ENCODE measurements at places on chromosomes 13 and 19. TPM values are rescaled to one million over a fixed set of nuclear protein-coding genes. Genes with fewer than 3 reads are reported as not detected.

- no peak for DNase-seq
- H3K4me1 ChIP-seq, result no peaks in the 10 kb centered on the region
- H3K36me3 ChIP-seq, result no peaks in the 10 kb centered on the region
Observed at GRCh38 chr13:101739382-101740178, 287.1 kb downstream of the ITGBL1 start.

- H3K4me3 ChIP-seq, result no peak overlapping the region
- no peak overlapping the region for H3K27ac ChIP-seq
- no peaks in the 10 kb centered on the region for H3K36me3 ChIP-seq
- H3K4me1 ChIP-seq, result peaks cover 2% of the 10 kb centered on the region
Observed at GRCh38 chr13:20131057-20131832, 29.6 kb downstream of the GJA3 start.

GRCh38 chr19:18153556-18154134, 682 bp downstream of the PIK3R2 start:
- H3K27ac ChIP-seq, result peak overlapping the region; percentile 79
- no peaks in the 10 kb centered on the region for H3K27me3 ChIP-seq
- H3K4me3 ChIP-seq, result peak overlapping the region; percentile 66
- DNase-seq, result peak; percentile 66
- no peaks in the 10 kb centered on the region for H3K36me3 ChIP-seq
- peaks cover 18% of the 10 kb centered on the region for H3K4me1 ChIP-seq

Gene VMAC
- total RNA-seq, result 7.4 TPM

Gene FREM2
- 4.0 TPM for total RNA-seq

DNA sequence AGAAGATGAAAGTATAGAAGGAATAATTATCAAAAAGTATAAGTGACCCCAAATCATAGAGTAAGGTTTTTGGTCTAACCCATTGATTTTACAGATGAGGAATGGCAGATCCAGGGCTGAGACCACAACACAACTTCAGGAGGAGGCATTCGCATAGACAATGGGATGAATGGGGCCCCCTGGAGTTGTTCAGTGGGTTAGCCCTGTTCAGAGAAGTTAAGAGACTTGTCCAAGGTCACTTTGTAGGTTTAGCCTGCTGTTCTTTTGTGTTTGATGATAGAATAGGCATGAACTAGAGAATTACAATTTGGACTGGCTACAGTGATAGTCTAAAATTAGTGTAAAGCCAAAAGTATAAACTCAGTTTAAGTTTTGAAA, 233.9 kb downstream of the KCNRG start:
- H3K27me3 ChIP-seq, result no peaks in the 10 kb centered on the region
- no peak overlapping the region for H3K4me3 ChIP-seq
- no peaks in the 10 kb centered on the region for H3K4me1 ChIP-seq
- DNase-seq, result no peak
- no peak overlapping the region for H3K27ac ChIP-seq

DNA sequence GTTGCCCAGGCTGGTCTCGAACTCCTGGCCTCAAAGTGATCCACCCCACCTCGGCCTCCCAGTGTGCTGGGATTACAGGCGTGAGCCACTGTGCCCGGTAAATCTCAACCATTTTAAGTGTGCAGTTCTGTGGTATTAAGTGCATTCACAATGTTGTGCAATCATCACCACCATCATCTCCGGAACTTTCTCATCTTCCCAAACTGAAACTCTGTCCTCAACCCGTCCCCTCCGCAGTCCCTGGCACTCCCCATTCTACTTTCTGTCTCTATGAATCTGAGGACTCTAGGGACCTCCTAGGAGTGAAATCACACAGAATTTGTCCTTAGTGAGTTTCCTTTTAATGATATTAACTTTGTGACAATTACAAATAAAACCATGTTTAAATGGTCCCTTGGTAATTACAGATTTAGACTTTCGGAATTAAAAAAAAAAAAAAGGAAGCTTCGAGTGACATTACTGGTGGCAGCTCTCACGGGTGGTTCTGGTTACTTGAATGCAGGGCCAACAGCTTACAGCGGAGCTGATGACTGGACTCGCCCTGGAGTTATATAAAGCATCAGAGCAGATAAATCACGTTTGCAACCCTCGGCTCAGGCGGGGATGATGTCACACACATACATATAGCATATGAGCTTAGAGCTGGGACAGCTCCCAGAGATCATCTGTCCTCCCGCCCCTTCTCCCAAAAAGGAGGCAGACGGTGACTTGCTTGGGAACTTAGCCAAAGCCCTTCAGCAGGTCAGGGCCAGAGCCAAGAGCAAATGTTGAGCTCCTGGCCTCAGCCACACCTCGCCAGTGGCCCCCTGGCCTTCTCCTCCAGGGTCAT, 89.8 kb downstream of the ZNF557 start:
- H3K27me3 ChIP-seq, result no peaks in the 10 kb centered on the region
- H3K36me3 ChIP-seq, result no peaks in the 10 kb centered on the region
- no peak overlapping the region for H3K4me3 ChIP-seq
- no peak overlapping the region for H3K27ac ChIP-seq

DNA sequence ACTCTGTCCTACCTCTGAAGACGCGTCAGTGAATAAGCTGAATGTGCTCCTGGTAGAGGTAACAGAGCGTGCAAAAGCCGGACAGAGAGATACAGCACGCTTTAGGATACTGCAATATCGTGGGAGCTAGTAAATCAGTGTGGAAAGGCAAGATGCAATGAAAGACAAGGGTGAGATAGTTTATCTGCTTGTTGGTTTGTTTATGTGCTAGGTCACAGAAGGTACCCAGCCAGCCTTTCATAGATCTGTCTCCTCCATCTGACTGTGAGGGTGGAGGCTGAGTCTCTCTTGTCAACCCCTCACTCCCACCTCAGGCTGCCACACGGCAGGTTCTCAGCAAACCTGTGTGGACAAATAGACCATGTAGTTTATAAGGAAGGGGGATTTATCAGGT, 904 bp upstream of the GIPC1 start:
- no peak overlapping the region for H3K27ac ChIP-seq
- no peaks in the 10 kb centered on the region for H3K27me3 ChIP-seq
- no peaks in the 10 kb centered on the region for H3K4me1 ChIP-seq
- no peak overlapping the region for H3K4me3 ChIP-seq
- H3K36me3 ChIP-seq, result no peaks in the 10 kb centered on the region
- DNase-seq, result no peak

Gene ZNF534
- 0.91 TPM for total RNA-seq

- no peaks in the 10 kb centered on the region for H3K4me1 ChIP-seq
- no peak for DNase-seq
- no peaks in the 10 kb centered on the region for H3K27me3 ChIP-seq
- no peak overlapping the region for H3K4me3 ChIP-seq
Observed at GRCh38 chr19:8064911-8065874, 12.6 kb downstream of the CCL25 start.

DNA sequence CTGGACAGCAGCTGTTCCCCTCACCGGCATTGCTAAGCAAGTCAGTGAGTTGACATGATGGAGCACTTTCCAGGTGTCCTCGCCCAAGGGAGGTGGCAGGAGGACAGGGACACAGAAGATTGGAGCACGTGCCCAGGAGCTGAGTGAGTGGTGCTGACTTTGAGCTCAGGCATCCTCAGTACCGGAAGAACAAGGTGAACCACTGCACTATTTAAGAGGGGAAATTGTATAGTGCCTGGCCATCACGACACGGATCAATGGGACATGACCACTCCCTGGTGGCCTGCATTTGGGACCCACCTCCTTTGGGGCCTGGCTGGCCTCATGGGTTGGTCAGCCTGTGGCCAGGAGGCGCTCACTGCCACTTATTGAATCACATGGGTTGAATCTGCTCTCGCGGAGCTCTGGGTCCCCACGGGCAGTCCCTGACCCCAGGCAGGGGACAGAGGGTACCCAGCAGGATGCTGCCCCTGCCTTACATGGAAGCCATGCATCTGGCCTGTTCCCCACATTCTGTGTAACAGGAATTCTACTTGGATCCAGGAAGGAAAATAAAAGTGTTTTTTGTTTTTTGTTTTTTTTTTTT, 206.9 kb upstream of the ZNF536 start:
- no peak overlapping the region for H3K27ac ChIP-seq
- no peak for DNase-seq
- H3K4me3 ChIP-seq, result no peak overlapping the region
- no peaks in the 10 kb centered on the region for H3K36me3 ChIP-seq

Gene PRTN3
- not detected for total RNA-seq

Gene MUC16
- 9.5 TPM for total RNA-seq

Gene ZNF728
- total RNA-seq, result 10.3 TPM

- H3K4me1 ChIP-seq, result no peaks in the 10 kb centered on the region
- H3K27ac ChIP-seq, result no peak overlapping the region
- H3K27me3 ChIP-seq, result no peaks in the 10 kb centered on the region
- no peak overlapping the region for H3K4me3 ChIP-seq
- DNase-seq, result no peak
- H3K36me3 ChIP-seq, result no peaks in the 10 kb centered on the region
Observed at GRCh38 chr13:76783798-76784197, 102.4 kb downstream of the KCTD12 start.

DNA sequence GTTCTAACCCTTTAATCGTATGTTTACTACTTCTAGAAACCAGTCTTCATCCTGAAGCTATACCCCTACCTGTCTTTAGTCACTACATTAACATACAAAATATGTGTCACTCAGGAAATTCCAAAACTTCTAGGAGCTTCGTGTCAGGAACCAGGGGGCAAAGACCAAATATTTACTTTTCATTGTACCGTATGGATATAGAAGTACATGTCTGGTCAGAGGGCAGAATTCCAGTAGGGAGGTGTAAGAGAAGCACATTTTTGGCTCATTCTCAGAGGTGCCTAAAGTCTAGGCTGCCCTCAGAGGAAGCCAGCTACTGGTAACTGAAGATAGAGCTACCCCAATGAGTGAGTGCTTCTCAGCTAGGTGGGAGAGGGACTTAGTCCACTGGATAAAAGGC, 320.7 kb downstream of the DIAPH3 start:
- H3K27me3 ChIP-seq, result no peaks in the 10 kb centered on the region
- no peak overlapping the region for H3K27ac ChIP-seq
- no peak overlapping the region for H3K4me3 ChIP-seq
- no peaks in the 10 kb centered on the region for H3K4me1 ChIP-seq

Gene SMIM24
- total RNA-seq, result not detected

Gene UPK1A
- not detected for total RNA-seq

Gene ZFP36
- total RNA-seq, result 151 TPM

DNA sequence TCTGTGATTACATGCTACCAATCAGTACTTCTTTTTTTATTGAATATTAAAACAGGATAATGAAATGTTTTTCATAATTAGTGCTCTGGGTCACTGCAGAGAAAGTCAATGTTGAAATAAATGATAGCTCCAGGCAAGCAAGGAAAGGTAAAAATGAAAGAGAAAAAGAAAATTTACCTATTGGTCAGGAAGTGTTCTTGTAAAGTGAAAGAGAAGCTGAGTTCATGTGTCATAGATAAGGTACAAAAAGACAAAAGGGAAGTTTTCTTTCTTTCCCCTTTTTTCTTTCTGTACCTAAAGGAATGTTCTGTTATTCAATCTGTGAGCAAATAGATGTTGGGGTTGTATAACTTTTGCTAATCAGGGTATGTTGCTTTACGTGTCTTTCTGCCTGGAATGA, 197.0 kb downstream of the PCDH9 start:
- no peaks in the 10 kb centered on the region for H3K4me1 ChIP-seq
- H3K27ac ChIP-seq, result no peak overlapping the region
- DNase-seq, result no peak

DNA sequence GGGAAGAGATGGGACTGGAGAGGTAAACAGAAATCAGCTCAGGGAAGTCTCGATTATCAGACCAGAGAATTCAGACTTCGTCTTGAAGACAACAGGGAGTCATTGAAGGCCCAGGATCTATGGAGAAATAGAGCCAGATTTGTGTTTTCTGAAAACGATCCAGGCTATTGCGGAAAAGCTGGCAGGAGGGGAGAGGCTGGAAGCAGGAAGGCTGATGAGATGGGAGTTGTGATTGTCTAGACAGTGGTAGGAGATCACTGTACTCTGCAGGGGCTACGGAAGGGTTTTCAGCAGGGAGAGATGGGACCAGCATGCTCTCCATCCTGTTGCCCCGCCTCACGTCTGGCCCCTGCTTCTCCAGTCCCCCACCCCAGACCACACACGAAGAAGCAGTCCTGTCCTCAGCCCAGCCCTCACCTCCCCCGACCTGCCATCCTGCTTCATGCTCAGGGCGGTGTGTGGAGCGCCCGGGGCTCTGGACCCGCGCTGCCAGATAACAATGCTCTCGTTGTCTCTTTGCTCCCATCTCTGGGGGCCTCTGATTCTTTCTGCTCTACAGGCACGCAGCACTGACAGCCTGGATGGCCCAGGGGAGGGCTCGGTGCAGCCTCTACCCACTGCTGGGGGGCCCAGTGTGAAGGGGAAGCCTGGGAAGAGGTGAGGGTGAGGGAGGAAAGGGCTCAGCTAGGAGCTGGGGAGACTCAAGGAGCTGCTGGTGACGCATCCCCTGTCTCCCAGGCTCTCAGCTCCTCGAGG, 1.9 kb downstream of the ARHGAP33 start:
- peaks cover 7% of the 10 kb centered on the region for H3K4me1 ChIP-seq
- no peak overlapping the region for H3K27ac ChIP-seq
- H3K36me3 ChIP-seq, result no peaks in the 10 kb centered on the region
- H3K27me3 ChIP-seq, result no peaks in the 10 kb centered on the region

GRCh38 chr19:7340959-7341837, 7.5 kb upstream of the ARHGEF18 start:
- DNase-seq, result peak; percentile 76
- no peaks in the 10 kb centered on the region for H3K27me3 ChIP-seq
- peak overlapping the region; percentile 58 for H3K27ac ChIP-seq
